IMR-90 (cell line): ENCODE measurements at places on chromosomes 16 and 17. TPM values are rescaled to one million over a fixed set of nuclear protein-coding genes. Genes with fewer than 3 reads are reported as not detected.
A peak's percentile ranks its signal among the peaks of the same experiment; 100 is the strongest.

CPHXL2 gene
- total RNA-seq = not detected in 2 replicates

GJD3 gene
- total RNA-seq = not detected in 2 replicates

- peak; percentile 88 for DNase-seq
Observed at GRCh38 chr17:1989135-1989534, 36.0 kb downstream of the RTN4RL1 start.

- DNase-seq = no peak
Observed at GRCh38 chr16:3800019-3800418, 80.5 kb downstream of the CREBBP start.

GRCh38 chr17:31390748-31391495 lies 553 bp upstream of the RAB11FIP4 start:
- no peak for DNase-seq

DNA sequence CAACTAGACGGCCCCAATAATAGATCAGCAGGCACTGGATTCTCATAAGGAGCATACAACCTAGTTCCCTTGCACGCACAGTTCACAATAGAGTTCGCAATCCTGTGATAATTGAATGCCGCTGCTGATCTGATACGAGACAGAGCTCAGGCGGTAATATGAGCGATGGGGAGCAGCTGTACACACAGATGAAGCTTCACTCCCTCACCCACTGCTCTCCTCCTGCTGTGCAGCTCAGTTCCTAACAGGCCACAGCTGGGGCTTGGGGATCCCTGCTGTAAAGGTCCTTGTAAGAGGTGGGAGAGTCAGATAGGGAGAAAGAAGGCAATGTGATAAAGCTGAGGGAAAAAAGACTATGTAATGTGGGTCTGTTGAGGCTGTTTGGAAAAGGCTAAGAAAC lies 577.5 kb downstream of the RBFOX1 start:
- DNase-seq = no peak

GRCh38 chr17:78781104-78781892 lies 775 bp downstream of the CYTH1 start:
- DNase-seq = no peak
